ENCODE measurements at places on chromosomes 3 and 15. TPM values are rescaled to one million over a fixed set of nuclear protein-coding genes. Genes with fewer than 3 reads are reported as not detected.

The DPPA4 gene
- polyA plus RNA-seq, result not detected

The ITPKA gene
- not detected for polyA plus RNA-seq

The FETUB gene
- polyA plus RNA-seq, result not detected

The SI gene
- polyA plus RNA-seq, result 0.11 TPM

The ANKRD63 gene
- not detected for polyA plus RNA-seq

The IL17RE gene
- 7.5 TPM for polyA plus RNA-seq

The PLOD2 gene
- polyA plus RNA-seq, result 21.3 TPM

The TOP2B gene
- polyA plus RNA-seq, result 55.0 TPM

The SHC4 gene
- polyA plus RNA-seq, result 0.47 TPM

The AMT gene
- polyA plus RNA-seq, result 44.1 TPM

The IQCF5 gene
- not detected for polyA plus RNA-seq

The BLM gene
- 1.1 TPM for polyA plus RNA-seq

The OR4M2 gene
- not detected for polyA plus RNA-seq

The ARPIN gene
- polyA plus RNA-seq, result 11.7 TPM

The GPR27 gene
- polyA plus RNA-seq, result 5.5 TPM

The LSG1 gene
- 14.8 TPM for polyA plus RNA-seq

The PLCL2 gene
- 10.5 TPM for polyA plus RNA-seq

The SAMMSON gene
- polyA plus RNA-seq, result not detected

The MAP1A gene
- polyA plus RNA-seq, result 2.7 TPM

The ABI3BP gene
- 7.1 TPM for polyA plus RNA-seq

The TMCC1 gene
- polyA plus RNA-seq, result 8.4 TPM

The ZNF80 gene
- not detected for polyA plus RNA-seq

The MME gene
- 126 TPM for polyA plus RNA-seq

The SNTN gene
- polyA plus RNA-seq, result not detected

The HRG gene
- 22.8 TPM for polyA plus RNA-seq

The RLBP1 gene
- not detected for polyA plus RNA-seq

The SPSB4 gene
- polyA plus RNA-seq, result 1.9 TPM

The NPAP1 gene
- 0.04 TPM for polyA plus RNA-seq

The SLITRK3 gene
- polyA plus RNA-seq, result 0.30 TPM

The CACNA1D gene
- polyA plus RNA-seq, result 3.7 TPM

The CHRNA5 gene
- 0.41 TPM for polyA plus RNA-seq

The TFDP2 gene
- 38.7 TPM for polyA plus RNA-seq

The CFAP161 gene
- not detected for polyA plus RNA-seq

The PARP16 gene
- 7.0 TPM for polyA plus RNA-seq

The FOXL2 gene
- polyA plus RNA-seq, result not detected

The TAGLN3 gene
- 5.7 TPM for polyA plus RNA-seq

The BNC1 gene
- polyA plus RNA-seq, result not detected

The HHLA2 gene
- 18.8 TPM for polyA plus RNA-seq

The CGNL1 gene
- polyA plus RNA-seq, result 62.0 TPM

The ECE2 gene
- polyA plus RNA-seq, result not detected

The MCCC1 gene
- 85.5 TPM for polyA plus RNA-seq

The TRMT10C gene
- polyA plus RNA-seq, result 27.5 TPM

The PLSCR4 gene
- 11.9 TPM for polyA plus RNA-seq

The ARHGEF26 gene
- 3.9 TPM for polyA plus RNA-seq

The CLDN11 gene
- 1.6 TPM for polyA plus RNA-seq

The GRAMD1C gene
- polyA plus RNA-seq, result 21.0 TPM

The RTP1 gene
- polyA plus RNA-seq, result not detected

The COL8A1 gene
- 3.6 TPM for polyA plus RNA-seq

The GPR62 gene
- polyA plus RNA-seq, result 0.41 TPM

The GASK1A gene
- polyA plus RNA-seq, result 2.3 TPM

The DNAJC17 gene
- polyA plus RNA-seq, result 56.7 TPM

The STAC gene
- 3.2 TPM for polyA plus RNA-seq

The ATP10A gene
- 4.0 TPM for polyA plus RNA-seq

The SCG5 gene
- polyA plus RNA-seq, result 1.6 TPM

The PSMA4 gene
- 200 TPM for polyA plus RNA-seq

The SH2D7 gene
- polyA plus RNA-seq, result not detected

Measured in kidney (tissue), 22 donors.